ENCODE measurements at places on chromosomes 5 and 9.
A peak's percentile ranks its signal among the peaks of the same experiment; 100 is the strongest.

DNA sequence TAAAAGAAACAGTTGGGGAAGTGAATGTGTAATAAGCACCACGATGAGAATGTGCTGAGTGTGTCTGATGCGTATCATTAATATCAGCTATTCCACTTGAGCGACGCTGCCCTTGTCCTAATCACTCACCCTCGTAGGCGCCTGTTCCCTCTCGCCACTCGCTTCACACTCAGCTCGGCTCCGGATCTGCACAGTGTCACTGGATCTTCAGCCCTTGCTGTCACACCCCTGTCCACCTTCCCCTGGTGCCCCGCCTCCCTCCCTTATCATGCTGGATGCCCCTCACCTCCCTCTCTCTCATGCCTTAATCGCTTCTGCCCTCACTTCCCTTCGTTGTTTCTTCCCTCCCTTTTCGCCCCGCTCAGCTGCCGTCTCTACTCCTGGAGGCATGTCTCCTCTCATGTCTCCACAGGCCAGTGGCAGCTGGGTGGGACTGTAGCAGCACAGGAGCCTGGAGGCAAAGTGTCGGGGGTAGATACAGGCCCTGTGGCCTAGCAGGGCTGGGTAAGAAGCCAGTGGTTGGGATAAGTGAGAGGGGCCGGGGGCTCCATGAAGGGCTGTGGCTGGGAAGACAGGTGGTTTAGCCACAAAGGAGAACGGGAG lies 43.5 kb downstream of the ANKDD1B start:
- DNase-seq: no peak

GRCh38 chr9:88810826-88811225 lies 180.4 kb upstream of the S1PR3 start:
- DNase-seq: no peak

DNA sequence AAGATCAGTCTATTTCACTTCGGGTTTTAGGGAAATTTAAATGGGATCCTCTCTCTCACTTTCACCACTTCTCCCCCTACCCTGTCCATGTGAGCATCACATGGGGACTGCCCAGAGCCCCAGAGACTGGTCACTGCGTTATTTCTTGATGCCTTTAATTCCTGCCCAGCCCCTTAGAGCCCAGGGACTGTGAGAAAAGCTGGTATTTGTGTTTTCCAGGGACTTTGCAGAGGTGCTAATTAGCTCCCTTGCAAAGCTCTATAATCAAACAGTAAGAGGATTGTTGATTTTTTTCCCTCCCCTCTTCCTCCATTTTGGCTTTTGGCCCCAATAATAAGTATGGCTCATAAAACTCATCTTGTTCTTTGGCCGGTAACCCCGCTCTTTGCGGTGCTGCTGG lies 35.6 kb downstream of the NTRK2 start:
- no peak for DNase-seq

- DNase-seq: no peak
Measured at GRCh38 chr5:132668706-132669454, 4.9 kb upstream of the IL4 start.

DNA sequence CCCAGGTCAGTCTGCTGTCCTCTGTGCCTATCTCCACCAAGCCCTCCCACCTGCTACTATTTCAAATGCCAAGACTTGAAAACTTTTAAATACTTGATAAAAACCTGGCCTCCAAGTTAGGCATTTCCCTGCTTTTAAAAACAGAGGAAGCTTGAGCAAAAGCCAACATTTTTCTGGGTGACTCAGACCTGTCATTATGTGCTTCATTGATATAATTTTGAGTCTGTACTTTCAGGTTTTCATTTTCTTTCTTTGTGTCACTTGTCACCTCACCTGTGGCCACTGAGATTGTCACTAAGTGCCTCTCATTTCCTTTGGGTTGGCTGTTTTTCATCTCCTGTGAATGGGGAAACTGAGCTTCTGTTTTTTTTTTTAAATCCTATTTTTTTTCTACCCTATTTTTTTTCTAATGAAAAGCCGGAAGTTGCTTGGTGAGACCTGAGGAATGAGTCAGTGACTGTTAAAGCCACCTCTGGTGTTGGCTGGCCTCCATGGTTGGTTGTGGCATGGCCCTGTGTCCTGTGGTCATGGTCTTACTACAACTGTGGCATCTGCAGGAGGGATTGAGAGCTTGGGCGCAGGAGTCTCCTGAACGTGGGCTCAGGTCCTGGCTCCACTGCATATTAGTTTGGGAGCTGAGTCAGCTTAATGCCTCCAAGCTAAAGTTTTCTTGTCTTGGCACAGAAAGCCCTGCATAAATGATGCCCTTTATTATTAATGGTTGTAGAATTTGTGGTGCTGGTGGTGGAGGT lies 56.7 kb downstream of the ARHGAP26 start:
- DNase-seq: no peak

DNA sequence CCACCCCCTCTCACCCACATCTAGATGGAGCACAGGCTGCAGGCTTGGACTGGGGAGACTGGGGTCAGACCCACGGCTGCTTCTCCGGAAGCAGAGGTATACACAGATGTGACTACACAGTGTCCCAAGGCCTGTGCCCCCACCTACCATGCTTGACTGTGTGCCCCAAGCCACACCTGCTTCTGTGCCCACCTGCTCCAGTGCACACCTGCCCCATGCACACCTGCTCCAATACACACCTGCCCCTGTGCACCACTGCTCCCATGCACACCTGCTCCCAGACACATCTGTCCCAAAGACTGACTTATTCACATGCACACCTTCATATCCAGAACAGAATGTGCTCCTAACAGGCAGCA lies 5.5 kb upstream of the COL5A1 start:
- DNase-seq: no peak

GRCh38 chr5:147690595-147690994 lies 91.9 kb downstream of the JAKMIP2 start:
- no peak for DNase-seq

DNA sequence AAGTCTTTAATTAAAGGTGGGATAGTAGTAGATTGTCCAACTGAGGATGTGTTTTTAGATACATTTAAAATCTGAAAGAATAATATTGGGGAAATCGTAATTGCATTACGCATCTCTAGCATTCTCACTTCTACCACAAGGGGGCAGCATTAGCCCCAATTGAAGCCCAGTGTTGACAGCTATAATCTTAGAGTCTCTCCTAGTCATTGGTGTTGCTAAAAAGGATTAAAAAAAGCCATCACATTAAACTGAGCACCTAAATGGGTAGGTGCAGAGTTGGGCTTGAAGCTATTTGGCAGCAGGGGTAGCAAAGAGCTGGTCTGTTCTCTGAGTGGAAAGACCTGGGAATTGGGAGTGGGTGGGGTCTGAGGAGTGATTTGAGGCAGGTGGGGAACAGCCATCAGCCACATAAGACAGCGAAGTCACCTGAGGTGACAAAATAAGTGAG lies 177.2 kb downstream of the OSTF1 start:
- DNase-seq: peak; percentile 64

- no peak for DNase-seq
Measured at GRCh38 chr9:110033869-110034268, 174.1 kb downstream of the C9orf152 start.

DNA sequence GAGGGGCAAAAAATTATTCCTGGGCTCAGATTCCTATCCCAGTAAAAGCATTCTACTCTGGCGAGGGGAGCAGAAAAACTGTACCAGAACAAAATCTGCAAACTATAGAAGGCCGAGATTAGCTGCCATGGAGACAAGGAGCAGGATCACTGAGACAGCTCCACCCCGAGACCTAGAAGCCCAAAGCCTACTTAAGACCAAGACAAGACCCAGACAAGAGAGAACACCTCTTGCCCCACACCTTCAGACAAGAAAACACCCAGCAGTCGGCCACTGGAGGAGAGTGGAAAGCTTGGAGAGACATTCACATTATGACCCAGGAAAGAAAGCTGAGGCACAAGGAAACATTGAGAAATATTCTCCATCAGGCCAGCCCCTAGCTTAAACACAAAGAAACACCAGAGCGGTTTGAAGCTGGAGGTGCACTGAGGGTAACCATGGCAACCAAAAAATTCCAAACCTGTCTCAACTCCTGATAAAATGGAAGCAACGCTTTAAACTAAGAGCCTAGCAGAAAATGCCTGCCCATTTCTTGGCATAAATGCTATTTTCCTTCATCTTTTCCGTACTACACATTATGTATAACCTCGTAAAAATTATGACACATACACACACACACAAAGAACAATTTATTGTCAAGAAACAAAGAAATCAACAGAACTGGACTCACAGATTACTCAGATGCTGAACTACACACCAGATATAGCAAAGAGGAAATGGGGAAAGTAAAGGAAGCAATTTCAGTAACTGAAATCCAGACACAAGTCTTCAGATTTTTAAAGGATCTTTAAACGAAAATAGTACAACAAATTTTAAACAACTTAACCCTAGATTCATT lies 53.8 kb upstream of the FTMT start:
- no peak for DNase-seq

DNA sequence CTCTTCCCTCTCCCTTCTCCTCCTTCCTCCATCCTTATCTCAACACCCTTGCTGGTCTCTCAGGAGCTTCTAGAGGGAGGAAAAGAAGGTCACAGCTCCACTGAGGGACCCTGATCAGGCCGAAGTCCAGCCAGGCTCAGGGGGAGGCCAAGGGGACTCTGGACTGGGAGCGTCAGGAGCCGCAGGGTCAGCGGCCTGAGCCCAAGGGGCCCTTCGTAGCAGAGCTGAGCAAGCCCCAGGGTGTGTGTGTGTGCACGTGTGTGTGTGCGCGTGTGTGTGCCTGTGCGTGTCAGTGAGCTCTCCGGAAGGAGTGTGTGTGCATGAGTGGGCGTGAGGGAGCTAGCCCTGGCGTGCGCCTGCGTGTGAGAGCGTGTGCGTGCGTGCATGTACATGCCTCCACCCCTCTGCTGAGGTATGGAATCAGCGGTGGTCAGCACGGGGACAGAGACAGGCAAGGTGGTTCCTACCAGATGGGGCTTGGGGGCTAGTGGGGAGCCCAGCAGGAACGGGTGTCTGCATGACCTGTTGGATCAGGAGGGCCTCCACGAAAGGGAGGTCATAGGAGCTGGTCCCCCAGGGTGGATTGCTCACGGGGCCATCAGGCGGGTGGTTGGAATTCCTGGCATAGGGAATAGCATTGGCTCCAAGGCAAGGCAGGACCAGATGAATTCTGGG lies 10.0 kb upstream of the AGPAT2 start:
- peak; percentile 8 for DNase-seq

DNA sequence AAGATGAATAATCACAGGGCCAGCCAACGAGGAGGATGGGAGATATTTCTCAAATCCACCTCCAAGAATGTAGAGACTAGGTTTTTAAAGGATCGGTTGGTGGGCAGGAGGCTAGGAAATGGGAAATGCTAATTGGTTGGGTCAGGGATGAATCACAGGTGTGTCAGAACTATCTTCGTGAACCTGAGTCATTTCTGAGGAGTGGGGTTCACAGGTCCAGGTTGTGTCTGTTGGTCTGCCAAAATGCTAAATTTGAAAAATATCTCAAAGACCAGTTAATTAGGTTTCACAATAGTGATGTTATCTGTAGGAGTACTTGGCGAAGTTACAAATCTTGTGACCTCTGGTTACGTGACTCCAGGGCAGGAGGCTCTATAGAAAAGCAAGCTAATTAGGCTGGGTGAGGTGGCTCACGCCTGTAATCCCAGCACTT lies 2.6 kb upstream of the PLAA start:
- DNase-seq: no peak

DNA sequence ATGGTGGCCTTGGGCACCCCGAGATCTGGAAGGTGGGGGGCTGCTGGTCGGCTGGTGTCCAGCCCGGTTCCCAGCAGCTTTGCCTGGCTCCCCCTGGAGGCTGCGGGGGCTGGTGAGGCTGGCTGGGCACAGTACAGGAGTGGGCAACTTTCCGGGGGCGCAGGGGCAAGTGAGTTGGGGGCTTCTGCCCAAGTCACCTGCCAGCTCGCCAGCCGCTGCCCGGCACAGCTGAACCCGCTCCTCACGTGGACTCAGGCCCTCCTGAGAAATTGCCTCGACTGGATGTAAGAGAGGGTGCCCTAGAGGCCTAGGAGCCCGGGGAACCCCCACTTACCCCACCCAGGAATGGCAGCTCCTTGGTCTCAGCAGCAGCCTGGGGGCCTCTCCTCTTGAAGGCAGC lies 15.4 kb downstream of the KCNT1 start:
- DNase-seq: no peak

GRCh38 chr9:119761812-119762211 lies 392.6 kb upstream of the BRINP1 start:
- no peak for DNase-seq

DNA sequence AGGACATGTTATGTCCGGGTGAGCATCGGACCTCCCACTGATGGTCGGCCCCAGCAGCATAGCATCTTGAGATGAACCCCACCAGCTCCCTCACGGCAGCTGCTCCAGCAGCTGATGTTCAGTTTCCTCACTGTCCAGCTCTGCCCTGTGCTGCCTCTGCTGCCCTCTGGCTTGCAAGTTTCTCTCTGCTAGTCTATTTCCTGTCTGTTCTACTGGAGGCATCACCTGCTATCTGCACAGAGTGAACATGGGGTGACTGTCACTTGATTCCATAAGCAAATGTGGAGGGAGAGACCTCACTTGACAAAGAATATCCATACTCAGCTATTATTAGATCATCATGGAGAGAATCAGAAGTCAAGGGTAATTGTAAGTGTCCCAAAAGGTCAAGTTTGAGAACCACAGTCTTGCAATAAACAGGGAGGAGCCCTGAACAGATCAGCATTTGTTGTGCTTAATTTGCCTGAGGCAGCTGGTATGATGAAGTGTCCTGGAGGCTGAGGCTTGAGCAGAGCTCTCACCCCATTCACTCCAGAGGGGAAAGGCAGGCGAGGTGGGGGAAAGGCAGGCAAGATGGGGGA lies 702.8 kb downstream of the SEMA5A start:
- no peak for DNase-seq

DNA sequence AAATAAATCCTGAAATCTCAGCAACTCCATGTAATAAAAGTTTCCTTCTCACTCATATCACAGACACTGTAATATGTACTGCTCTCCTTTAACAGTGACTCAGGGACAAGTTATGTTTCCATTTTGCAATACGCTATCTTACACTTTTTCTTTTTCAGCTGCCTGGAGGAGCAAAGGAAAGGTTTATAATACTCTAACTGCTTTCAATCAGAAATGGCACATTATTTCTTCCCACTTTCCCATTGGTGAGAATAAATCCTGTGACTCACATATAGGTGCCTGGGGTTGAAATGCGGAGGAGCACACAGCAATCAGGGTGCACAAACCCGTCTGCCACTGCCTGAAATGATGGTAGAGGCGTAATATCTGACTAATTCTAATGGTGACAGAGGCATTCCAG lies 186.6 kb downstream of the HINT1 start:
- DNase-seq: no peak

DNA sequence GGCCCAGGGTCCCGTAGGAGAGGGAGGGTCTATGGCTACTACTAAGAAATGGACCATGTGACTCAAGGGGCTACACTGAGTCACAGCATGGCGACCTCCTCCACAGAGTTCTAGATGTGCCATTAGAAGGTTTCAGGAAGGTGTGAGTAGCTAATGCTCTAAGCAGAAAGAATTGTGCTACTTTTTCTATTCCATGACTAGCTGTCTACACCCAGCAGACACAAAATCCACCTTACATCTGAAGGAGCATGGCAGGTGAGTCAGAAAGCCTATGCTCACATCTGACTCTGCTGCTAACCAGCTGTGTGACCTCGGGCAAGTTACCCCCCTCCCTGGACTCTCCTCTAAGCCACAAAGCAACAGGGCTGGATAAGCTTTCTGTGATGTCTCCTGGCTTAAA lies 14.4 kb upstream of the MEIKIN start:
- no peak for DNase-seq

Measured in nephron progenitor cell (in vitro differentiated cells).